NCI-H2171 (cell line): ENCODE measurements at places on chromosomes 11 and 22.

DNA sequence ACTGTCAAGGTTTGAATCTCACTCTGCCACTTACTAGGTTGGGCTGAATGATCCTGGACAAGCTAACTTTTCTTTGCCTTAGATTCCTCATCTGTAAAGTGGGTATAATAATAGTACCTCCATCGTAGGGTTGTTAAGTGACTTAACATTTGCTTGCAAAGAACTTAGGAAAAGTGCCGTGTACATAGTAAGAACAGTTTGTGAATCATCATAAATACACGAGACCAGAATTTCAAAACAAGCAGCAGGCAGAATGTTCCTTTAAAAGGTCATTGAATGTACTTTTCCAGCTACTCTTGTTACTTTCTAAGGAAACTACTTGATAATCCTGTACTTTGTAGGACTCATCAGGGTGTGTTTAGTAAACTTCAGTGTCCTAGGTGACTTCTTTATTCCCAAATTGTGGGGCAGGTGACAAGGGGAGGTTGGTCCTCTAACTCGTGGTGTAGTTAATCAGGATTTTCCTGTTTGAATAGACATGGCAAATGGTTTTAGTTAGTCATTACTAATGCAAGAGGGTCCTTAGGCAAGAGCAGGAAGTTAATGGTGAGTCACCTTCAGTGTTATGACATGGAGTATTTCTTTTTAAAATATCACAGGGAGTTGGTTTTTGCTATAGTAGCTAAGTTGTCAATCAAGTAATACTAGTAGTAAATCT, 67.9 kb downstream of the YAP1 start:
- no peak for DNase-seq

- no peak for DNase-seq
Measured at GRCh38 chr11:95058621-95059020, 8.1 kb upstream of the SRSF8 start.

DNA sequence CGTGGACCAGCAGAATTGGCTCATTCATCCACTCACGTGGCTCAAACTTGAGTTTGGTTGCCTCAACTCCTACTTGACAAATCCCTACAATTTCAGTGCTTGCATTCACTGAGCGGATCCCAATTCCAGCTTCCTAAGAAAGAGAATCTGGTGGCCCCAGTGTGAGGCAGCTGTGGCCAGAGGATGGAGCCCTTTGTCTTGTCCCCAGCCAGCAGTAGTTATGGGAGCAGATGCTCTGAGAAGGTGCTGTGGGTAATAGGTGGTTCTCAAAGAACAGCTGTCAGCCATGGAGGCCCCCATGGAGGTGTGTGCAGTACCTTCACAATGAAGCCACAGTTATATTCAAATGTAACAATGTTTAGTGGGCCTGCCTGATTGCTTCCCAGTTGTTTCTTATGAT, 39.3 kb downstream of the KREMEN1 start:
- DNase-seq: no peak

DNA sequence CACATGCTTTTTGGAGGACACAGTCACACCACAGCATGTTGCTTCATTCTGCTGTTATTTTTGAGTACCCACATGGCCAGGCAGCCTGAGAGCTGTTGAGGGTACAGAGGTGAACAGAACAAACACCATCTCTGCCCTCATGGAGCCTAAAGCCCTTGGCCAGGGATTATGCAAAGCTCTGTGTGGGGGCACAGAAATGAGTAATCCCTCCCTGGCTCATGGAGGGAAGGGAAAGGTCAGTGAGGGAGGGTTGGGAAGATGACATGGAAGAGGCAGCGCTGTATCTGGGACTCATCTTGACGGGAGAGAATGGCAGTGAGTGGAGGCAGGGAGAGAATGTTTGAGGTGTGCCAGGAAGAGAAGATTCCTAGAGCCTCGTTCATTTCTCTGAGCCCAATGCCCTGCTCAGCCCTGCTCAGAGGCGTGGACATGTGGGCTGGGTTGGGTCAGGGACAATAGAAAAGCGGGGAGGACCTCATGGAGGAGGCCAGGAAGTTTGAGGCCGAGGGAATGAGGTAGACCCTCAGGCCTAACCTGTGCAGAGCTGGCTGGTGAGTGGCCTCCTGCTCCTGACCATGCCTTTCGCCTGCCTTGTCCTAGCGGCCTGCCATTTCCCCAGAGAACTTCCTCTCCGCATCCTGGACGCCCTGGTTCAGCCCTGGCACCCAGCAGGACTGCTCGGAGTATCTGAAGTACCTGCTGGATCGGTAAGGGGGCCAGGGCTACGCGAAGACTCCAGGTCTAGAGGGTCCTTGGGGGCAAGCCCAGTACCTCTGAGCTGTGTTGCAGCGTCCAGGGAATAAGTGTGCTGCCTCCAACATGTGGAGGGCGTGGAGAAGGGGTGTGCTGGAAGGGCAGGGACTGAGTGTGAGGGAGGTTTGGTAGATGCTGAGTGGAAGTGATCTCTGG, 19.8 kb downstream of the USP35 start:
- no peak for DNase-seq

GRCh38 chr11:120147094-120147949, 9.4 kb upstream of the TRIM29 start:
- no peak for DNase-seq

DNA sequence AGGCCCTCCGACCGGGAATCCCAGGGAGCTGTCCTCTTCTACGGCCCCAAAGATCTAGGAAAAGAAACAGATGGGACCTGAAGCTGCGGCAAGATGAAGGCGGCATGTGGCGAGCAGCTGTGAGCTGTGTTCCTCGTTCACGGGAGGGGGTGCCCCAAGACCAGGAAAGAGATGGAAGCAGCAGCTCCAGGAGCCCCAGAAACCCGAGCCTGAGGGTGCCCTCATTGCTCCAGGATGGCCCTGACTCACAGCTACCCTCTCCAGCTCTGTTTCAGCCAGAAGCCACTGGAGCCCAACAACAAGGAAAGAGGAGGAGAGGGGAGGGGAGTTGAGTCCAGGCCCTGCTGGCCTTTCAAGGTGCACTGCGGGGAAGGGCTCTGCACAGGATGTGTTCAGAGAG, 23.7 kb upstream of the NAP1L4 start:
- no peak for DNase-seq

GRCh38 chr11:112322173-112322790, 61.6 kb upstream of the PLET1 start:
- DNase-seq: no peak

DNA sequence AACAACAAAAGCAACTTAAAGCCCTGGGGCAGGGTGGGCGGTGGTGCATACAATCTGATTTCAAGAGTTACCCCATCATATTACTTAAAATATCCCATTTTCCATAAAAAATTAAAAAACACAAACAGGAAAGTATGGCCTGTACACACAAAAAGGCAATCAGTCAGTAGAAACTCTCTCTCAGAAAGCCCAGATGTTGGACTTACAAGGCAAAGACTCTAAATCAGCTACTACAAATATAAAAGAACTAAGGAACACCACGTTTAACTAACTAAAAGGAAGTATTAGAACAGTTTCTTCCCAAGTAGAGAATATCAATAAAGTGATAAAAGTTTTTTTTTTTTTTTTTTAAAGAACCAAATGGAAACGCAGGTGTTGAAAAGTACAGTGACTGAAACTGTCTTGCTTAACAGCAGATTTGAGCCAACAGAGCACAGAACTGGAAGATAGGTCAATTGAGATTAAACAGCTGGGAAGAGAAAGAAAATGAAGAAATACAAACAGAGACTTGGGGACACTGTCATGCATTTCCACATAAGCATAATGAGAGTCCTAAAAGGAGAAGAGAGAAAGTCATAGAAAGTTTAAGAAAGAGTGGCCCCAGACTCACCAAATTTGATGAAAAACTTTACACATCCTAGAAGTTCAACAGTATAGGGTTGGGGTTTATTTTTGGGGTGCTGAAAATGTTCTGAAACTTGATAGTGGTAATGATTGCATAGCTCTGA, 8.6 kb downstream of the SC5D start:
- no peak for DNase-seq

- DNase-seq: no peak
Measured at GRCh38 chr11:72102162-72102561, 935 bp downstream of the LAMTOR1 start.

- DNase-seq: no peak
Measured at GRCh38 chr11:125167292-125167953, 2.9 kb downstream of the PKNOX2 start.
